GM13977 (cell line): ENCODE measurements at places on chromosomes 1 and 21.

- DNase-seq, result no peak
These were observed 55.2 kb downstream of the DEGS1 start for GRCh38 chr1:224238212-224238611.

DNA sequence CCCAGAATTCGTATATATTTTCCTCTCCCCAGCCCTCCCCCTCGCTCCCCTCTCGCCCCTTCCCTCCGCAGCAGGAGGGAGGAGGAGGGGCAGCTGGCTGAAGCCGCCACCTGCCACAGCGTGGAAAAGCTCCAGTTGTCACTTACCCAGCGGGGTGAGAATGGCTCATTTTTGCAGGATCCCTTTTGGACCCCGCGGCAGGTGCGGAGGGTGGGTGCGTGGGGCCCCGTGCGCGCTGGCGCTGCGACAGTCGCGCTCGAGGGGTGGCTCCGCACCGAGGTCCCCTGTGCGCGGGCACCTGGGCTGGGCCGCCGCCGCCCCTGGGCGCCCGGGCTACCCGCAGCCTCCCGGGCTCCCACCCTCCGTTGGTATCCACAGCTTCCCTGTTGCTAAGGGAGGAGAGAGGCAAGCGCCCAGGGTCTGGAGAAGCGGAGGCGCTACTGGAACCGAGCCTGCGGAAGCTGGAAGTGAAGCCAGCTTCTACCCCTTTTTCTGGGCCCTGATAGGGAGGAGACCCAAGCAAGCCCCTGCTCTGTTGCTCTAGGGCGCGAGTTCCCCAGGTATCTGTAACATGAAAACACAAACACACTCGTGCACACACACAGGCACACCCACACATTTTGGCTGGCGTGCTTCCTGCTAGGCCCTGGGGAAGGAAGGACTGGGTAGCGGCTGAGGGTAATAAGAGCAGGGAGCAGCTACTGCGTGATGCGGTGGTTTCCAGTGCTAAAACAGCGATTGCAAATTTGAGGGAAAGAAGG is at the start of gene ERICH3:
TSS of gene ERICH3 (minus strand) at position 442 of the 761 bp plus-strand sequence. CDS start at position 169, 273 bp downstream.
- peak; percentile 37 for DNase-seq

DNA sequence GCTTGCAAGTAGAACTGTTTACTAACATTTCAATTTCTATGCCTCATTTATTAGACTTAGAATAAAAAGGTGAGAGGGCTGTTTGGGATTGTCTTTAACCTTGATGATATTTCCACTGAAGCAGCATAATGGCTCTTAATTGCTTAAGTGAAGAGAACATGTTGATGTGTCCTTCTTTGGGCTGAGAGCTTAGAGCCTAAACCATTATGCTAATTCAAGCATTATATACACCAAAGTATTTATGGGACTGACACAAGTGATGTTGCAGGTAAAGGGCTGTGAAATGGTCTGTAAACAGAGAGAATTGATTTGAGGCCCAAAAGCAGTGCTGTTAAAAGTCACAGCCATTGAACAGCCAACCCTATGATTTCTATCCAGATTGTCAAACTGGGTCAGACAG is 113.9 kb downstream of the ATG4C start:
- DNase-seq, result no peak

- DNase-seq, result no peak
These were observed 276.9 kb downstream of the MATN1 start for GRCh38 chr1:30446508-30446907.

DNA sequence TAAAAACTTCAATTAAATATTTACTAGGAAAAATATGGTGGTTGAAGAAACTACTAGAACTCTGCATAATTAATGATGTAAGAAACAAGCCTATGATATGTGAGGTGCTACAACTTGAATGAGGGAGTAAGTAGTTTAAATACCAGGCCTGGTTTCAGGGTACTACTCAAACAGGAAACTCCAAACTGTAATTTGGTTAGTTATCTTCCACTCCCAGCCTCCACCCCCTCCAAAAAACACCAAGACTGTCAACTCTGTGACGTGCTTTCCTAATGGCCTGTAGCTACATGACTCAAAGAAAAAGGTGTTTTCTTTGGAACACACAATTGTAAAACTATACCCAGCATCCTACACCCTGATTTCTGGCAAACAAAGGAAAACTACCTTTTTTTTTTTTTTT is 55.9 kb upstream of the RCC1 start:
- DNase-seq, result peak; percentile 60

DNA sequence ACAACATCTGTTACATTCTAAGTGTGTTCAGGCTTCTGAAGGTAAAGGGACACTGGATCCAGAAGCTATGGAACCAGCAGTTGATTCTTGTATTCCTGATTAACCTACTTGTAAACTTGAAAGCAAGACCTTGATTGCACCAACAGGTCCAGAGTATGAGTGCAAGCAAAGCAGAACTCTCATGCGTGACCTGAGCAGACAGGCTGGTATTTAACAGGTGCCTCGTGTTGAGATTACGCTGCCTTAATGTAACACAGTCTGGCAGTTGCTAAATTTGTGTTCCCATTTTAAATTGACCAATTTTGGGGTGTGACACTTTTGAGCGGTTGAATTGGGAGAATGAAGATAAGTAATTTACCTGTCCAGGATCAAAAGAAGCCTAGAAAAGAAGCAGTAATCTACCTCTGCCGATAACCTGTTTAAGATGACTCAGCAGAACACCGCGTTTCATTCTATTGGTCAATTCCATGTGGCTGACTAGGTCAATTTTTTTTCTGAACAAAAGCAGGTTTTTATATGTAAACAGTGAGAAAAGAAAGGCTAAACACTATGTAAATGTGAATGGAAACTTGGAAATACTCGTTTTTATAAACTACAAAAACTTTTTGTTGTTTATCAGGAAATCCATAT is 147.6 kb downstream of the DYRK1A start:
- no peak for DNase-seq

GRCh38 chr21:45387506-45387905 is 17.5 kb upstream of the COL18A1 start:
- DNase-seq, result no peak

DNA sequence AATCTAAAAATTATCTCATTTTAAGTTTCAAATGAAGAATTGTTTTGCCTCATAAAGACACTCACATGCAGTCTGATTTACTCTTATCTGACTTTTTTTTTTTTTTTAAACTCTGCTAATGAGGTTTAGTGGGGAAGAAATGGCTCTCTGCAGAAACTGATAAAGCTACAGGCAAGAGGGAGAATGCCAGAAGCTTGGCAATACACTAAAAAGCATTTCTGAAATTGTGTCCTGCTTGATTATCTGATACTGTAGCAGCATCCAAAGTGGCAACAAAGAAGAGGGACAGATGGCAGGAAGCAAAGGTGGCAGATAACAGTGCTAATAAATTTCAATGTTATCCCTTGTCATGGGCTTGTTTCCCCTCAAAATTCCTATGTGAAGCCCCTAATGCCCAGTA is 1744.9 kb downstream of the NCAM2 start:
- no peak for DNase-seq

- no peak for DNase-seq
These were observed 27.8 kb upstream of the FOXE3 start for GRCh38 chr1:47388030-47388890.

- DNase-seq, result no peak
These were observed 149.3 kb upstream of the KIAA0040 start for GRCh38 chr1:175341631-175342429.
